Right renal cortex interstitium (tissue), 3 donors: ENCODE measurements at places on chromosomes 12 and 14. TPM values are rescaled to one million over a fixed set of nuclear protein-coding genes. Genes with fewer than 3 reads are reported as not detected.
A peak's percentile ranks its signal among the peaks of the same experiment; 100 is the strongest.

Gene POTEG
- polyA plus RNA-seq: not detected

DNA sequence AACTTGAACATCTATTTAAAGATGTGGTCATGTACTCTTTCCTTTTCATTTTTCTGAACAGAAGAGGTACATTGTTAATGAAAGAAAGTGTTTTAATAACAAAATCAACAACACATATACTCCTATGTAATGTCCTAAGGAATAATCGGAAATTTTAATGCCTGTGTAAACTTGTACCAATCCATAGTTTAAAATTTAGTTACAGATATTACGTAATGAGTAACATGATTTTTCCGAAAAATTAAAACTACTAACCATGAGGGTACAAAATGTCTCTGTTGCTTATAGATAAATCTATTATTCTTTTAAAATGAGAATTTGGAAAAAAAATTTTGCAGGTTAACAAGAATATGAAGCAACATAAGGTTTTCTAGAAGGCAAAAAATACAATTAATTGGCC is 220.1 kb downstream of the BCAT1 start:
- no peak for DNase-seq

Gene SLC41A2
- 4.6 TPM for polyA plus RNA-seq

DNA sequence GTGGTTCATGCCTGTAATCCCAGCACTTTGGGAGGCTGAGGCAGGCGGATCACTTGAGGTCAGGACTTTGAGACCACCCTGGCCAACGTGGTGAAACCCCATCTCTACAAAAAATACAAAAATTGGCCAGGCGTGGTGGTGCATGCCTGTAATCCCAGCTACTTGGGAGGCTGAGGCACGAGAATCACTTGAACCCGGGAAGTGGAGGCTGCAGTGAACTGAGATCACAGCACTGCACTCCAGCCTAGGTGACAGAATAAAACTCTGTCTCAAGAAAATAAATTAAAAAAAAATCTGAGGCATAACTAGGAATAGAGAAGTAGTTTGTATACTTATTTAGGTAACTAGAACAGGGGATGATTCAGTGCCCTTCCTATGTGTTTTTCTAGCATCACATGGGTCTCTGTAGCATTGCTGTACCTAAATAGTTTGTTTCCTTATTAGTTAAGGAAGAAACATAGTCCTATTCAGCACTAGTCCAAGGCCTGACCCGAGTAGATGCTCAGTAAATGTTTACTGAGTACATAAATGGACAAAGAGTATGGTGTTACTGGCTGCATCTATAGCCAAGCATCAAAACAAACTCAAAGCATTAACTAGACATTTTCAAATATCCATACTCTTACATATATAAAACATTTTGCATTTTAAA is 21.7 kb downstream of the TAOK3 start:
- no peak for DNase-seq

DNA sequence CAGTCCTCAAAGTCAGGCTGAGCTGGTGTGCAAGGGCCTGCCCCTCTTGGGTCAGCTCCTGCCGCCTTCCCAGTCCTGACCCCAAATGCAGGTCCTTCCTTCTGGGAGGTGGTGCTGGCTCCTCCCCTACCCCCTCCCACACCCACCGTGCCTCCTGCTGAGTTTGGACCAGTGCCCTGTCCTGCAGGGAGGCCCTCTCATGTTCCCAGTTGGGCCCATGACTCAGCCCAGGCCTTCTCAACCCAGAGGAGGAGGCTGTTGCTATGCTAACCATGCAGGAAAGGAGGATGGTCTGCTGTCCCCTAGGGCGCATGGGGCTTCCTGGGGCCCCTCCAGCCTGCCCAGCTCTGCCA is 4.4 kb downstream of the ZBTB42 start:
- no peak for DNase-seq

- DNase-seq: peak; percentile 60
Measured at GRCh38 chr14:75452900-75453816, 25.3 kb downstream of the JDP2 start.

DNA sequence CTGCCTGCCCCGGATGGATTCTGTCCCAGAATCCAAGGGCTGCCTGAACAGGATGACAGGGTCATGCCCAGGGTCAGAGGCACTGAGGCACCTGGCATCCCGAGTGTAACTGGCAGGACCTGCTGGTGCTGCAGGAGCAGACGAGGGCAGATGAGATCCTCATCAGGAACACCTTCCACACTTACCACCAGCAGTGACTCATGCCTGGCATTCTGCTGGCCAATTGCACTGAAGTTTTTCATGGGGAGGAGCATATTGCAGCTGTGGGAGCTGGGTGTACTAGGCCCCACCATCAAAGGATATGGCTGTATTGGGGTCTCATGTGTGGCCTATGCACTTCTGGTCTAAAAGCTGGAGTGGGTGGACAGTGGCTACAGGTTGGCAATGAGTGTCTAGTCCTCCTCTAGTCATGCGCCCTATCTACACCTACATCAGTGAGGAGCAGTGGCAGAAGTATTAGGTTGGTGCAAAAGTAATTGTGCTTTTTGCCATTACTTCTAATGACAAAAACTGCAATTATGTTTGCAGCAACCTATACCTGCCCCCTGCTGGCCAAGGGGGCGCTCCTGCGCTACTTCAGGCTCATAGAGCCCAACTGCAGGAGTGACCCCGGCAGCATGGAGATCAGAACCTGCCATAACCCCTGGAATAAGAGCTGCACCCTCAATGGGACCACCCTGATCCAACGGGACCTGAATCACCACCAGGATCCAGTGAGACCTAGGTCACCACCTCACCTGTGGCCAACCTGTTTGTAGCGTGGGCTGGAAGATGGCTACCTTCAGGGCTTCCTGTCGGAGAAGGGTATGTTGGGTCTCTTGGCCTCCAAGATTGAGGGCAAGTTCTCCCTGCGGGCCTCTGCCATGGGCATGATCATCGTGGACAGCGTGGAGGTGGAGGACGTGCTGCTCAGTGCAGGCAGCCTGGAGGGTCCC is 8.0 kb upstream of the C12orf42 start:
- DNase-seq: no peak

DNA sequence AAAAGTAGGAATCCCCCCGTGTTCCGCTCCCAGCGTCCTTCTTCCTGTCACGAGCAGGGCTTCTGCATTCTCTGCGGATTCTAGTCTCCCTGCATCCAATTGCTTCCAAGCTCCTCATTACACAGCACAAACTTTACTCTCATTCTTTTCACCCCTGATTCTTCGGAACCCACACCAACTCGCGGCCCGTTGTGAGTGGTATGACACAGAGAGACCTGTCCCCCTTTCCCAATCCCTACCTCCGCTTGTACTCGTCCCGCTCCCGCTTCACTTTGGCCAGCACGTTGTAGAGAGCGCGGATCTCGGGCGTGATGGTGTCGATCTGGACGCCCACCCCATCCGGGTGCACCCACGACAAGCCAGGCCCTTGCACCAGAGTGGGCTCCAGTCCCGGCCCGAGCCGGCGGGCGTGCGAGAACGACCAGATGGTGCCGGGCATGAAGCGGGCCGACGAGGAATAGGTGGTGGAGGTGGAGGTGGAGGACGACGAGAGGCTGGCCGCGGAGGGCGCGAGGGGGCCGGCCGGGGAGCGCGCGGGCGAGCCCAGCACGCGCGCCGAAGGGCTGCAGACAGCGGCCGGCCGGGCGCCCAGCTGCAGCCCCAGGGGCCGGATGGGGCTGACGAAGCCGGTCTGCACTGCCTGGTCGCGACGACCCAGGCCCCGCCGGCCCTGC is 687 bp downstream of the IFFO1 start:
- no peak for DNase-seq

DNA sequence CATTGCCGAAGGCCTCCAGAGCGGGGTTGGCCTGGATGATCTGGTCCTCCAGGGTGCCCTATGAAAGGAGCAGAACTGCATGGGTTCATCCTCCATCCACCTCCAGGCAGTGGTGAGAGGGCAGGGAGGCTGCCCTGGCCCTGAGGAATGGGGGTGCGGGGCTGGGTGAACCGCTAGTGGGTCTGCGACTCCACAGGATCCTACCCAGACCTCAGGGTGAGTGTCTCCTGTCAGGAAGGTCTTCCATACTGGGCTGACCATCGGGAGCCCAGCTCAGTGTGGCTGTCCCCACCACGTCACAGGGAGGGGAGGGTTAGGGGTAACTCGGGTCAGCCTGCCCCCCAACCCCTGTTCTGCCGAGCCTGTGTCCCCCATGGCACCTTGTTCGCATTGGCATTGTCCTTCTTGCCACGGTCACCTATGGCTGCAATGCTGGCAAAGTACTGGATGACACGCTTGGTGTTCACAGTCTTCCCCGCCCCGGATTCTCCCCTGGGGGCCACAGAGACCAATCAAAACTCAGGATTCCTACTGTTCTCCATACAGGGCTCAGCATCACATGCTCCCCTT is 3.7 kb downstream of the MYH6 start:
- no peak for DNase-seq

Gene OVCH1
- polyA plus RNA-seq: 0.15 TPM

DNA sequence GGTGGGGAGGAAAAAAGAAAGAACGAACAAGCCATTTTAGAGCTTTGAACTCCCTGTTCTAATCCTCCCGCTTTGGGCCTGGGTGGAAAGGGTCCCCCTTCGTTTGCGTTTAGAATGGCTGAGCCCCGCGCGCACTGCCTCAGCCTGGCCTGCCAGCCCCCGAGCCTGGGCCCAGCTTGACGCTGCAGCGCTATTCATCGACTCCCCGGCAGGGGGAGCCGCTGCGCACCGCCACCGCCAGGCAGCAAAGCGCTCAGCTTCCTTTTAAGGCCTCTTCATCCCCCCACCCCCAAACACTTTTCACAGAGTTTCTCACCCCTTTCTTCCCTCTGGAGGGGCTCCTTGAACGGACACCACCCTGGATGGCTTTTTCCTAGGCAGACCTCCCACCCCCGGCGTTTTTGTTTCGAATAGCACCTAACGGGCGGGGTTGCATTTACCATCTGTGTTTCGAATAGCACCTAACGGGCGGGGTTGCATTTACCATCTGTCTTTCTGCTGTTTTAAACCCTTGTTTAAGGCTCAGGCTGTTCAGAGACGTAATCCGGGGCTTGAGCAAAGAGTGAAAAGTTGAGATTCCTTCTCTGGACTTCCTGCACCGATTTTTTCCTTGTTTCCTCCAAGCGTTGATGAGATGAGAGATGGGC is 56.4 kb upstream of the PIWIL1 start:
- DNase-seq: no peak

Gene SLC17A8
- polyA plus RNA-seq: 0.24 TPM

DNA sequence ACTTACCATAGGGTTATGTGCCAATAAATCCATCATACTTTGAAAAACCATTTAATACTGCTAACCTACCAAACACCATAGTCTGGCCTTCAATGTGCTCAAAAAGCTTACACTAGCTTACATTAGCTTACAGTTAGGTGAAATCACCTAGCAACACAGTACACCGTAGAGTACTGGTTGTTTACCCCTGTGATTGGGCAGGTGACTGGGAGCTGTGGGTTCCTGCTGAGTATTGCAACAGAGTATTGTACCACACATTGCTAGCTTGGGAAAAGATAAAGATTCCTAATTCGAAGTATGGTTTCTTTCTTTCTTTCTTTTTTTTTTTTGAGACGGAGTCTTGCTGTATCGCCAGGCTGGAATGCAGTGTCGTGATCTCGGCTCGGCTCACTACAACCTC is 5.6 kb downstream of the ATP5MC2 start:
- no peak for DNase-seq

Gene CCDC198
- 182 TPM for polyA plus RNA-seq

Gene C12orf60
- polyA plus RNA-seq: 6.2 TPM

Gene ACRBP
- 4.7 TPM for polyA plus RNA-seq

- no peak for DNase-seq
Measured at GRCh38 chr14:92688434-92689375, 59.7 kb downstream of the LGMN start.

Gene KRT6C
- not detected for polyA plus RNA-seq

GRCh38 chr12:30782316-30783173 is 27.8 kb upstream of the CAPRIN2 start:
- DNase-seq: no peak

- peak; percentile 73 for DNase-seq
Measured at GRCh38 chr12:78864403-78864869, at the start of gene SYT1. TSS of gene SYT1 (plus strand) at chr12:78864774.

- DNase-seq: no peak
Measured at GRCh38 chr12:12439636-12440035, 82.8 kb downstream of the BORCS5 start.

DNA sequence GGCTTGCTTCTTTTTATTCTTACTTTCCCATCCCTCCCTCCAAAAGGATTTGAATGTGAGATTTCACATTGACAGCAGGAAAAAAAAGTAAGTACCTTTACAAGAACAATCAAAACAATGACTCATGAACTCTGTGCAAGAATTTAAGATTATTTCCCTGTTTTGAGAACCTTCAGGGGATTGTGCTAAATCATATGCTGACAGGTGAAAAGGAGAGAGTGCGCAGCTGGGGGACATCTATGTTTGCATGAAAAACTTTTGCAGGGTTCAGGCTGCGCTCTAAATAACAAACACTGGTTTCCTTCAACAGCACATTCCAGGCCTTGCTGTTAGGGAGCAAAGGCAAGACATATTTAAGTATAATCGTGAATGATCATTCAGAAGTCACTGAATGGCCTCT is 27.3 kb downstream of the RERG start:
- DNase-seq: no peak

GRCh38 chr12:12717586-12718380 is 615 bp downstream of the CDKN1B start:
- no peak for DNase-seq

GRCh38 chr12:84875241-84875640 is 37.4 kb downstream of the SLC6A15 start:
- DNase-seq: no peak

- no peak for DNase-seq
Measured at GRCh38 chr14:101335061-101335661, 226.1 kb upstream of the DIO3 start.

GRCh38 chr12:12696562-12697383 is 790 bp upstream of the GPR19 start:
- DNase-seq: no peak

DNA sequence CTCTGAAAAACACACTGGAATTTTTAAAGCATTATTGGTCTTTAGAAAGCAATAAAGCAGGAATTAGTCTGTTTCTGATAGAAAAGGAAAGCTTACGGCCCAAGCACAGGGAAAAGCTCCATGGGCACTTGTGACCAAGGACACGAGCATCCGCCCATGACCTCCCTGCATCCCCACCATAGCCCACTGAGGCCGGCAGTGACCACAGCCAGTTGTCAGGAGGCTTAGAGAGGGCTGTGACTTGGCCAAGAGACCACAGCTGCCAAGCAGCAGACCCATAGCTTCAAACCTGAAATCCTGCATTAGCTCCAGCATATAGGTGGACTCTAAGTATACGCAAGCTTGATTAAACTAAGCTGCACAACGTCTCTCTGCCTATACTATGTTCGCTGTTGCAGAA is 8.9 kb downstream of the SETD3 start:
- no peak for DNase-seq

GRCh38 chr14:39615352-39615751 is 183.1 kb upstream of the FBXO33 start:
- no peak for DNase-seq

Gene ZDHHC22
- 0.35 TPM for polyA plus RNA-seq

GRCh38 chr12:127970491-127970890 is 296.5 kb upstream of the TMEM132C start:
- DNase-seq: no peak

Gene CAMKK2
- 33.9 TPM for polyA plus RNA-seq

- DNase-seq: no peak
Measured at GRCh38 chr12:18443768-18444437, 182.6 kb downstream of the PIK3C2G start.

- no peak for DNase-seq
Measured at GRCh38 chr12:6644903-6645302, 2.3 kb downstream of the ACRBP start.
